CD4-positive, alpha-beta memory T cell (primary cell): ENCODE measurements at places on chromosomes 11 and 22. TPM values are rescaled to one million over a fixed set of nuclear protein-coding genes. Genes with fewer than 3 reads are reported as not detected.

- no peaks in the 10 kb centered on the region for H3K4me1 ChIP-seq
- H3K36me3 ChIP-seq: no peaks in the 10 kb centered on the region
- H3K4me3 ChIP-seq: no peak overlapping the region
- H3K27me3 ChIP-seq: no peaks in the 10 kb centered on the region
- no peak overlapping the region for H3K27ac ChIP-seq
Measured at GRCh38 chr11:116400081-116400480, 372.7 kb downstream of the BUD13 start.

Gene RTN4R
- 2.7 TPM for total RNA-seq

Gene MRGPRE
- not detected for total RNA-seq

Gene SLC36A4
- 21.5 TPM for total RNA-seq

Gene CST6
- total RNA-seq: not detected

Gene OR10D3
- not detected for total RNA-seq

Gene TPH1
- total RNA-seq: 1.0 TPM

Gene WBP2NL
- 5.4 TPM for total RNA-seq

Gene THY1
- not detected for total RNA-seq
